ENCODE measurements at places on chromosomes 5 and 9. TPM values are rescaled to one million over a fixed set of nuclear protein-coding genes. Genes with fewer than 3 reads are reported as not detected.

GRCh38 chr5:177609076-177610059 is 9.4 kb downstream of the B4GALT7 start:
- no peaks in the 10 kb centered on the region for H3K4me1 ChIP-seq
- H3K4me3 ChIP-seq, result no peak overlapping the region
- H3K27me3 ChIP-seq, result no peaks in the 10 kb centered on the region
- no peak for DNase-seq
- no peak overlapping the region for H3K27ac ChIP-seq

PCDHA13 gene
- total RNA-seq, result not detected

DNA sequence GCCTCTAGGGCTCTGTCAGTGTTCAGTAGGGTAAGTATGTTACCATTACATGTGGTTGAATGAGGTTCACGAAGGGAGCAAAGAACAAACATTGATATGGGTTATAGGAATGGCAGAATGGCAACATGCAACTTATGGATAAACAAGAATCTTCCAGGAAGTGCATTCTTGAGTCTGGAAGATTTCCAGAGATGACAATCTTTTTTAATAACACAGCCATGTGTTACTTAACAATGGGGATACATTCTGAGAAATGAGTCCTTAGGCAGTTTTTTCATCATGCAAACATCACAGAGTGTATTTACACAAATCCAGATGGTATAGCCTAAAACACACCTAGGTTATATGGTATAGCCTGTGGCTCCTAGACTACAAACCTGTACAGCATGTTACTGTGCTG is 9.1 kb upstream of the SLC28A3 start:
- H3K4me1 ChIP-seq, result no peaks in the 10 kb centered on the region
- H3K36me3 ChIP-seq, result no peaks in the 10 kb centered on the region
- DNase-seq, result no peak
- no peak overlapping the region for H3K27ac ChIP-seq
- no peaks in the 10 kb centered on the region for H3K27me3 ChIP-seq
- H3K4me3 ChIP-seq, result no peak overlapping the region

- no peak overlapping the region for H3K4me3 ChIP-seq
- DNase-seq, result peak; percentile 23
- no peak overlapping the region for H3K27ac ChIP-seq
- no peaks in the 10 kb centered on the region for H3K27me3 ChIP-seq
- no peaks in the 10 kb centered on the region for H3K36me3 ChIP-seq
These were observed 4.6 kb upstream of the TERT start for GRCh38 chr5:1299511-1299850.

- H3K27me3 ChIP-seq, result no peaks in the 10 kb centered on the region
- H3K36me3 ChIP-seq, result no peaks in the 10 kb centered on the region
- no peak overlapping the region for H3K4me3 ChIP-seq
- H3K27ac ChIP-seq, result no peak overlapping the region
- peaks cover 5% of the 10 kb centered on the region for H3K4me1 ChIP-seq
These were observed 4.9 kb upstream of the UBTD2 start for GRCh38 chr5:172288465-172288864.

DNA sequence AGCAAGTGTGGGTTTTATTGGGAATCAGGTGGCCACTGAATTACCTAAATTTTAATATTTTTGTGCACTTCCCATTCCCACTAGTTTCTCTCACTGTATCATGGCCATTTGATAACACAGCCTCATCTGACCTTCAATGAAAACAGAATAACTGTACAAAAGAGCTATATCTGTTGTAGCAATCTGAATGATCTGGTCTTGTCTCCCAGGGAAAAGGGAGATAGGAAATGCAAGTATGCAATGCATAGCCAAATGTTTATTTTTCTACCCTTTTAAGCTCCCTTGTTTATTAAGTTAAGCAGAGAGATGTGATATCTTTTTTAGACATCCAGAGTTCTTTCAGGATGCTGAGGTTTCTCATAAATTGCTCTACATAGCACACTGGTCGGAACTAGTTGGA is 288.3 kb upstream of the CLINT1 start:
- DNase-seq, result no peak
- H3K36me3 ChIP-seq, result no peaks in the 10 kb centered on the region
- H3K4me3 ChIP-seq, result no peak overlapping the region
- H3K4me1 ChIP-seq, result no peaks in the 10 kb centered on the region
- H3K27ac ChIP-seq, result no peak overlapping the region

DNA sequence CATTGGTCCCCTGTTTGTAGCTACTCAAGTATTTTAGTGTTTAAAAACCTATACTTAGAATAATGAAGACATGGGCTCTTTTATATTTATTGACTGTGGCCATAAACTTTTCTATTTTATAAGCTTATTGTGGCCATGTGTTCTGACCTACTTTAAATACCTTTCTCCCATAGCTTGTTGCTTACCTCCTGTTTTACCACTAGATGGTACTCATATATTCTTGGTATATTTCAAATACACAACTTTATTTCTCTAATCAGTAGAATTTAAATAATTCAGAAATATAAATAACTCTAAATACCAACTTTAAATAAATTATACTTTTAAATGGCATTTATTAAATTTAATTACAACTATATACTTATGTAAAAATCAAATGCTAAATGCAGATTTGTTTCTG is 498.0 kb downstream of the PRDM9 start:
- no peak overlapping the region for H3K27ac ChIP-seq
- H3K4me1 ChIP-seq, result no peaks in the 10 kb centered on the region
- H3K27me3 ChIP-seq, result no peaks in the 10 kb centered on the region
- H3K36me3 ChIP-seq, result no peaks in the 10 kb centered on the region

DBH gene
- not detected for total RNA-seq

MYORG gene
- total RNA-seq, result 37.3 TPM

DNA sequence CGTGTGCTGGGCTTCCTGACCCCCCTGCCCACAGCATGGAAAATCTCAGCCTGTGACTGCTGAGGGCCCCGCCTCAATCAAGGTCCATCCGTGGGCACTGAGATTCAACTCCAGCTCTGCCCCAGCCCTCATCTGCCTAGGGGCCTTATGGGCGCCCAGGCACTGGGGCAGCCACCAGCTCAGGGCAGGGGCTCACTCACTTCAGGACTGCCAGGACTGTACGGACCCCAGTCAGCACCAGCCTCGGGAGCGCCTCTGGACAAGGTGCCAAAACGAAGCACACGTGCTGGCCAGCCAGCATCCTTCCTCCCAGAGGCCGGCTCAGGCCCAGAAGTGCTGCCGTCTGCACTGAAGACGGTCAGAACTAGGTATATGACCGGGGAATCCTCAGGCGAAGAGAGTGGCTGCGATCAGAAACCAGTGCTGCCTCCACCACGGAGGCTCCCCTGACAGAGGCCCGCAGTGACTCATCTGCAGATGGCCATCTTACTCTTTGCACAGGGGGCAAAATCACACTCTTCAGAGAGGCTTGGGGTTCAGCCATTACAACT is 19.6 kb downstream of the CLPTM1L start:
- no peak for DNase-seq
- H3K27me3 ChIP-seq, result no peaks in the 10 kb centered on the region
- H3K27ac ChIP-seq, result no peak overlapping the region
- peaks cover 20% of the 10 kb centered on the region for H3K4me1 ChIP-seq
- no peak overlapping the region for H3K4me3 ChIP-seq
- peaks cover 3% of the 10 kb centered on the region for H3K36me3 ChIP-seq

IRX4 gene
- total RNA-seq, result not detected

DNA sequence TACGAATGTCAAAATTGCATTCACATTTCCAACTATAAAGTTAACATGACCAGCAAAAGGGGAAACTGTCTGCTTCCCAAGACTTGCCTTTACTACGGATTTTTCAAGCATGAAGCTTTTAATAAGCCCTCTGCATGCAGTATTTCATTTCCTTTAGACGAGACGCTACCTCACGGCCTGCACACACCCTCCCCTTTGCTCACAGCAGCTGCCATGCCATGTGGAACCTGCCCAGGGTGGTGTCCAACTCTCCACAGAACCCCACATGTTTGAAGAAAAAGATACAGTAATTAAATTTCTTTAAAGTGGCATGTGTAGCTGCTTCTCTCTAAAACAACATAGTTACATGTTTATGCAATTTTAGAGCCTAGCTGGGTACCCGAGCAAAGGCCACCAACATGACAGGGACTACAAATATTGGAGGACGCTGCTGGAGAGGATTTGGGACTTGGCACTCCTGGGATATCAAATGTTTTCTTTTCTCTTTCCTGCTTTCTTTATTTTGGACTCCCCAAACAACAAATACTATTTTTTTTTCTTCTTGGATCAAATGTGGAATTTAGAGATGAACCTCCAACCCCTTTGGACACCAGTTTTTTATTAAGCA is 256.9 kb upstream of the PCSK5 start:
- H3K36me3 ChIP-seq, result no peaks in the 10 kb centered on the region
- no peaks in the 10 kb centered on the region for H3K4me1 ChIP-seq
- no peaks in the 10 kb centered on the region for H3K27me3 ChIP-seq
